Activated T-helper 1 cell treated with Interleukin-2 at 50 U/mL for 16 hours (primary cell): ENCODE measurements at places on chromosomes 5 and 9.

GRCh38 chr9:111798786-111799185, 4.0 kb upstream of the SHOC1 start:
- no peak for DNase-seq

GRCh38 chr9:90611568-90611967, 31.1 kb downstream of the DIRAS2 start:
- no peak for DNase-seq

GRCh38 chr5:172707285-172708182, 63.5 kb downstream of the DUSP1 start:
- DNase-seq: no peak

- no peak for DNase-seq
Observed at GRCh38 chr9:108599571-108599970, 256.2 kb downstream of the ACTL7B start.

- DNase-seq: no peak
Observed at GRCh38 chr5:14486996-14487896, 94.3 kb upstream of the OTULINL start.
